ENCODE measurements at places on chromosomes 16 and 17.

GRCh38 chr16:61366006-61366405 is 670.2 kb downstream of the CDH8 start:
- no peak for DNase-seq

DNA sequence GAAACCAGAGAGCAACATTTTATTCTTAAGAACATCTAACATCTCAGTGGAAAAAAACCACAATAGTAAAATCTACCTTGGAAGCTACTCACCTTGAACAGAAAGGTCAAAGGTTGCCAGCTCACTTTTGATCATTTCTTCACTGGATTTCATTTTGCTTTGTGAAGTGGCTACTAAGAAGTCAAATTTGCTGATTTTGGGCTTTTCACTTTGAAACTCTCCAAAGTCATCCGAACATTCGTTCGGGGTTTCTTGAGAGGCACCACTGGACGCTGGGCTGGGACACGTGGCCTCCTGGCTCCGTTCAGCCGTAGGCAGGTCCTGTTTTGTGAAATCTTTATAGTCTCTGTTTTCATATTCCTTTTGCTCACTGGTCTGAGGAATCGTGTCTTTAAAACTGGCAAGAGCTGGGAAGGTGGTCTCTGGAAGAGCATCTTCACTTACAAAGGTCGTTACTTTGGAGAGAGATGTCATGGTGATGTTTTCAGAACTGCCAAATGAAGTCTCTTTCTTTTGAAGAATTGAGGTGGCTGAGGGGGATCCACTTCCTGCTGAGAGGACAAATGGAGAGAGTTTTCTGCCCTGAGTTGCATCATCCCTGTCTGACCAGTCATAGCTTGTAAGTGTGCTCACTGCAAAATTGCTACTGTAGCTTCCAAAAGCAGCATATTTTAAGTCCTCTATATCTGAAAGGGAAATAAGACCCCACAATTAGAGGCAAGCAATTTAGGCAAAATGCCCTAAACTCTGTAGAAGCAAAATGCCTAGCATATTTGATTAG is 52.4 kb downstream of the DUSP14 start:
- DNase-seq: no peak

GRCh38 chr17:22600644-22601298 is 908.4 kb downstream of the KCNJ18 start:
- DNase-seq: no peak

DNA sequence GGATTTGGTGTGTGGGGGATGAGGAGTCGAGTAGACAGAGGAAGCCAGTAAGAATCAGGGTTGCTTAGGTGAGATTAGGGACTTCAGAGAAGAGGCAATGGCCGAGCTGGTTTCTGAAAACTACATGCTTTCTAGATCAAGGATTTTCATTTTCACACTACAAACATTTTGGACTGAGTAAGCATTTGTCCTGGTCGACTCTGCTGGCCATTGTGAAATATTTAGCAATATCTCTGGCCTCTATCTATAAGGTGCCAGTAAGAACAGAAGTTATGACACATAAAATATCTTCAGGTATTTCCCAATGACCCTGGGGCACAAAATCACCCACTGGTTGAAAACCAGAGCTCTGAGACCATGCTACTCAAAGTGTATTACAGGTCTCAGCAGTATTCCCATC is 1275.1 kb upstream of the CDH8 start:
- DNase-seq: no peak

- no peak for DNase-seq
Measured at GRCh38 chr16:8943966-8944759, 19.5 kb downstream of the USP7 start.

DNA sequence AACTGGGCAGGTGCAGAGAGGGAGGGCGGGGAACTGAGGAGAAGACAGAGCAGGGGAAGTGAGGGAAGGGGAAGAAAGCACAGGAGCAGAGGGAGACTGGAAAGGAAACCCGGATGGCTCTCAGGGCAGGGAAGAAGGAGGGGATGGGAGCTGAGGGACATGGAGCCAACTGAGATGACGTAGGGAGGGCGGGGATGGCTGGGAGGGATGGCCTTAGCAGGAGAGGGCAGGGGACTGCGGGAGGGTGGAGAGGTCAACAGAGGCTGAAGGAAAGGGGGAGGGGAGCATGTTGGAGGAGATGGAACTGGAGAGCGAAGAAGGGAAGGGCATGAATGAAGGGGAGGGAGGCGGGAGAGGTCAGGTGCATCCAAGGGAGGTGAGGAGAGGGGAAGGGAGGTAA is 81.9 kb downstream of the KCNJ12 start:
- DNase-seq: peak; percentile 72

- DNase-seq: no peak
Measured at GRCh38 chr17:7559320-7560171, 996 bp downstream of the TNFSF13 start.
